Activated T-helper 1 cell treated with anti-CD3 and anti-CD28 coated beads, Interleukin-12 subunit alpha, Interleukin-12 subunit beta, Interleukin-2, Interleukin-4 antibody, amounts not matched to agents 30 ng/mL and 10 ng/mL and 1 ng/mL, durations not matched to agents 14 hours and 24 hours and 36 hours (primary cell): ENCODE measurements at places on chromosomes 11 and 22.

- DNase-seq = no peak
Observed at GRCh38 chr11:468493-468892, 18.4 kb downstream of the PTDSS2 start.

- DNase-seq = no peak
Observed at GRCh38 chr11:108224911-108225786, 2.3 kb downstream of the ATM start.

DNA sequence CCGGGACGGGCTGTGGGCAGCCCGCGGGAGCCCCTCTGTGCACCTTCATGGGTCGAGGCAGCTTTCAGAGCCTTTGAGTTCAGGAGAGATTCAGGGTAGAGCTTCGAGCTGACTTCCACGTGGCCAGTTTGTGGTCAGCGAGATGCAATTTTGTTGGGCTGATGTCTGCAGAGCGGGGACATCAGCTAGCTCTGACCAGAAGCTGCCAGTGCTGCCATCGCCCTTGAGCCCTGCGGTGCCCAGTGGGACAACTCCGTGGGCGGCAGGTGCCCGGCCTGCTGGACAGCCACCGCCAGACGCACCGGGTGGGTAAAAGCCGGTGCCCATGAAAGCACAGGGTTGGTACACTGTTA is 719 bp downstream of the TALDO1 start:
- no peak for DNase-seq

GRCh38 chr11:3664032-3664630 is 7.1 kb downstream of the CHRNA10 start:
- DNase-seq = no peak

- no peak for DNase-seq
Observed at GRCh38 chr11:102837156-102837555, 6.3 kb downstream of the MMP3 start.

GRCh38 chr11:108985945-108986279 is 321.0 kb downstream of the DDX10 start:
- no peak for DNase-seq

DNA sequence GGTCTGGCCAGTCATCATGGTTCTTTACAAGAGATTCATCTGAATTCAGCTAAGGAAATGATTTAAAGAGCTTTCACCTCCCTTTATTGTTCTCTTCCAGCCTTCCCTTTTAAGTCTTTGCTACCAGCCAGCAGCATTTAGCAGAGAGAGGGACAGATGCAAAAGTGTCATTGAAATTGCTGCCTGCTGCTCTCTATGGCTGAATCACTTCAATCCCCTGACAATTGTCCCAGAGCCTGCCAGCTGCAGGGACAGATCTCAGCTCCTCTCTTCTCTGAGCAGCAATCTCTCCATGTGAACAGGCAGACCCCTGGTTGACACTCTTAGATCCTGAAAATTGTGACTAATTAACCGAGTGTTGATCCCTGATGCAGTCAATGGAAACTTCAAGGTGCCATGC is 816.9 kb upstream of the CCDC90B start:
- no peak for DNase-seq

- peak; percentile 25 for DNase-seq
Observed at GRCh38 chr22:24801901-24802465, 4.0 kb upstream of the SGSM1 start.

GRCh38 chr11:95344932-95345642 is 114.1 kb upstream of the SESN3 start:
- DNase-seq = no peak

DNA sequence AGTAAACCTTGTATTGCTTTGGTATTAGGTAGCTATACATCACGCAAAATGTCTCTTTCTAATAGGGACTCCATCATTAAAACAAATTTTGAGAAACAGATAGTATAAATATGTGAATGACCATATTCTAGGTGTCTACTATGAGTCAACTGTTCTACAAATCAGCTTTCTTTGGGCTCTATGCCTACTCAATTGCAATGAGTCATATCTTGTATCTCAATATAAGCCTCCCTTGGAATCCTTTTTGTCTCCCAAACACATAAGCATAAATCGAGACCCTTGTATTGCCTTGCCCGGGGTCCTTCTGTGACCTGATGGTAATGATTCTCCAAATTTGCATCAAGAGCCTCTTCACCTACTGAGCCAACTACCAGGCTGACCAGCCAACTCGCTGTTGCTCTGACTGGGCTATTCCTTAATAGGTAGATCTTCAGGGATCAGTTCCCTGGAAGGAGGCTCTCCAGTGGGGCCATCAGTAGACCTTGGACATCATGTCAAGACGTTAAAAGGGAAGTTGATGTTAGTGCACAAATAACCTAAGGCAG is 22.2 kb downstream of the BLID start:
- no peak for DNase-seq

GRCh38 chr11:125423247-125423849 is 72.7 kb downstream of the FEZ1 start:
- DNase-seq = no peak

- no peak for DNase-seq
Observed at GRCh38 chr11:1894759-1895158, 3.1 kb upstream of the PRR33 start.
